GF-D8 (cell line): ENCODE measurements at places on chromosomes 2 and 18.

GRCh38 chr2:152648336-152648735, 68.9 kb downstream of the PRPF40A start:
- no peak for DNase-seq

DNA sequence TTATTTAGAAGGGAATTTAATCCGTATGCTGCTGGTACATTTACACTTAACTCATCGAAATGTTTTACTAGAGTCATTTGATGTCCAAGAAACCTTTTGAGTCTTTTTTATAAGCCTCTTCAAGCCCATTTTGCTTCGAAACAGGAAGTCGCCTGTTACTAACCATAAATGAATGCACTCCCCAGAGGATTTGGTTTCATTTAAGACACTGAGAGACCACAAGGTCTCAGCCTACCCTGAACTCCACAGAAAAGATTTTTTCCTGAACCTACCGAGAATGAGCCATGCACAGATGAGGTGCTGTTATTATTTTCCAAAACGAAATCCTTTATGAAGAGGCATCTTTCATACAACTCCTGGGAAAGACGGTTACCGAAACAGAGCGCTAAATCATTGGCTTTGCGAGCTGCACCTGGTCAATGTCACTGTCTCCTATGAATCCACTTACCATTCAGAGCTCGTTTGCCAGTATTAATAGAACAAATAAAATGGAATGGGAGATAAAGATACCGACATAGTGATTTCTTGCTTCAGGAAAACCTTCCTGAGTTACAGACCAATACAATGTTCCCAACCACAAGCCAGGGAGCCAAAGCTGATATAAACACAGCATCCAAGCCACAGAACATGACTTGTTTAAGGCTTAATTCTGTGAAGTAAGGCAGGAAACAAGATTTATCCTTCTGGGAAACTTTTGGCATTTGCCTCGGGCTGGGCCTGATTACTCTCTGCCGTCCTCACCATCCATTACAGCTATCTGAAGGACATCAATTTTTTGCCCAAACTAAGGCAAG, 382.1 kb downstream of the OSR1 start:
- no peak for DNase-seq

GRCh38 chr2:19226386-19226785, 132.0 kb downstream of the OSR1 start:
- no peak for DNase-seq

DNA sequence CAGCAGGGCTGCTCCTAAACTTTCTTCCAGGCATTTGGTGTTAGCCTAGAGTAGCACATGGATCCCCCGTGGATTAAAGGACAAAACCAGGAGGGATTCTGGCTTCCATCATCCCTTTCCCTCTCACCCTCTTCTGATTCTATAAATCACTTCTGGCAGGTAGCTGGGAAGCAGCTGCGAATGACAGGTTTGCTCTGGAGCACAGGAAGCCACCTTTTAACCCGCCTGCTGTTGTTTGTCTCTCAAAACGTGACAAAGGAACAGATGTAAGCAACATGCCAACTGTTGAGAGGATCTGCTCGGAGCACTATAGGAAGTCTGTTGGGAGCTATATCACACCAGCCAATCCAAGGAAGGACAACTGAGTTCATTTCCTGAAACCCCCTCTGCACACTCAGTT, 101.9 kb downstream of the ACTR2 start:
- DNase-seq, result no peak

DNA sequence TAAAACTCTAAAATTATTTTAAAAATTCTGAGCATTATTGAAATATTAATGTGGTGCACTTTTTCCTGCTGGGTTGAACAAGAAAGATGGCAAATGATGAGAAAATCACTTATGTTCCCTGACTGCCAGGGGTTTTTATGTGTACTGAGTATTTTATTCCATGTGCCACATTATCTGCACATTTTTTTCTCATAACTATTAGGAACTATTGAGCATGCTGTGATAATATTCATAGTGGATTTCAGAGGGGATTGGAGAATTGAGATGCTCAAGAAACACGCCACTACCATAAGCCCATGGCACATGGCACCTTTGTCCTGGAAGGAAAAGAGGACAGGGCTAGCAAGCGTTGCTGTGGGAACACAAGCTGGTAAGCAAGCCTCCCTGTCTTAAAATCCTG, 478.5 kb upstream of the GYPC start:
- no peak for DNase-seq

GRCh38 chr2:234145511-234145910, 95.0 kb downstream of the SPP2 start:
- DNase-seq, result no peak

GRCh38 chr2:182228741-182229140, 198.1 kb downstream of the PDE1A start:
- DNase-seq, result no peak

GRCh38 chr2:235384624-235385023, 109.2 kb upstream of the AGAP1 start:
- no peak for DNase-seq

DNA sequence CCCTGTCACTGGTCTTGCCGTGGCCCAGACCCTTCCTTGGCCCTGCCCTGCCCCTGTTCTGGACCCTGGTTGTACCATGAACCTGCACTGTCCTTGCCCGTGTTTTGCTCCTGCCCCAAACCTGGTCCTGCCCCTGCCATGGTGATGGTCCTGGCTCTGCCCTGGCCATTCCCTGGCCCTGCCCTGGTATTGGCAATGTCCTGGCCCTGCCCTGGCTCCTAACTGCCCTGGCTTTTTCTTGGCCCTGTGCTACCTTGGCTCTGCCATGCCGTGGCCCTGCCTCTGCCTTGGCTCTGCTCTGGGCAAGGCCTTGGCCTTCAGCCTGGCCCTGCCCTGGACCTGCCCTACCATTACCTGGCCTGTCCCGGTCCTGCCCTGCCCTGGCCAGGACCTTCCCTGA, 5.5 kb upstream of the ANKRD62 start:
- no peak for DNase-seq

DNA sequence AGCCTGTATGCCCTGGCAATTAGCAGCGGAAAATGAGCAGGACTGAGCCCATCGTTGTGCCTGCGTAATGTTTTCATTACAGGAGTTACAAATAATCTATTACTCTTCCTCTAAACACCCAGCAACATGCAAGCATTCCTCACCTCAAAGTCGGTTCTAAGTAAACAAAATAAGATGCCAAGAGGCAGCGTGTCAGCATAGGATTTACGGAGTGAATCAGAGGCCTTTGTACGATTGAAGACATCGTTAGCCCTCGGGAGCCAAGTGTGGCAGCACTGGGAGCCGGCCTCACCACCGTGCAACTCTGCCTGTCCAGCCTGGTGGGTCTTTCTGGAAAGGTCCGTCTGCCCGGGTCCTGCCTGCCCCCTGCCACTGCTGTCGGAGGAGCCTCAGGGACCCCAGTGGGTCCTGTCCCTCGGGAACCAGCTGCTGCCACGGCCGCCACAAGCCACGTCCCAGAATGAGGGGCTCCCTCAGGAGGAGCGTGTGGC, 80.1 kb upstream of the CTDP1 start:
- no peak for DNase-seq

GRCh38 chr2:241461693-241462677, 46.4 kb downstream of the STK25 start:
- no peak for DNase-seq

GRCh38 chr2:60550178-60550983, 3.1 kb downstream of the BCL11A start:
- DNase-seq, result peak; percentile 70

DNA sequence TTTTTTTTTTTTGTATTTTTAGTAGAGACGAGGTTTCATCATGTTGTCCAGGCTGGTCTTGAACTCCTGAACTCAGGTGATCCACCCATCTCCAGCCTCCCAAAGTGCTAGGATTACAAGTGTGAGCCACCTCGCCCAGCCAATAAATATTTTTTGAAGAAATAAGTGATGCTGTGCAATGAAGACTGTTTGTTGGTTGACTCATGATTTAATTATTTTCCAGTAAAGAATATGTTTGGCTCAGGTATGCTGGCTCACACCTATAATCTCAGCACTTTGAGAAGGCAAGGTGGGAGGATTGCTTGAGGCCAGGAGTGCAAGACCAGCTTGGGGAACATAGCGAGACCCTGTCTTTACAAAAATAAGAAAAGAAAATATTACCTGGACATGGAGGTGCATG, 41.8 kb upstream of the LPIN2 start:
- no peak for DNase-seq

DNA sequence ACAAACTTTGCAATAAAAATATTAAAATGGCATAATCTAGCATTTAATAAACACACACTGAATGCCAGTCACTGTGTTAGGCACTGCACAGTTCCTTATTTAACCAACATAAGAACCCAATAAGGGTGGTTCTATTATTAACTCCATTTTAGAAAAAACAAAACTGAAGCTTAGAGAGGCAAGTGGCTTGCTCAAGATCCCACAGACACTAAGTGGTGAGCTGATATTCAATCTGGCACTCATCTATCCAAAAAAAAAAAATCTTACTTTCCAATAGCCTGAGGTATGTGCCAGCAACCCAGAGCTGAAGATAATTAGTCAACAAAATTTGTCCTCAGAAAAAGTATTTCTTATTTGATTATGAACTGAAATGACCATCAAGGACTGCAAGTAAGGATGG, 799 bp downstream of the CYTIP start:
- no peak for DNase-seq

DNA sequence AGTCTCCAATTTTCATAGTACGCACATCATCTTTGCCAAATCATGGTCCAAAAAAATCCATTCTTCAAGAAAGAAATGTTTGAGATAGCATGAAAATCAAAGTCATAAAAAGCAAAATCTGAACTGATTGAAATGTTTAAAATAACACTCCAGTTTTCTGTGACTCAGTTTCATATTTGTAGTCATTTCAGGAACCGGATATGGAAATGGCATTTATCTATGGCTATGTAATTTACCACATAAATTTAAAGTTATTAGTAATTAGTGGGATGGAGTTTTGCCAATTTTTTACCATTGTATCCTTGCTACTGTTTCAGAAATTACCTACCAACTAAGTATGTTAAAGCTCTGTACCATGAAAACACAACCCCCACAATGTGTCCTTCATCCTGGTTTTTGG, 456.6 kb upstream of the ACVR2A start:
- no peak for DNase-seq

GRCh38 chr18:73136134-73136533, 268.3 kb upstream of the NETO1 start:
- no peak for DNase-seq

DNA sequence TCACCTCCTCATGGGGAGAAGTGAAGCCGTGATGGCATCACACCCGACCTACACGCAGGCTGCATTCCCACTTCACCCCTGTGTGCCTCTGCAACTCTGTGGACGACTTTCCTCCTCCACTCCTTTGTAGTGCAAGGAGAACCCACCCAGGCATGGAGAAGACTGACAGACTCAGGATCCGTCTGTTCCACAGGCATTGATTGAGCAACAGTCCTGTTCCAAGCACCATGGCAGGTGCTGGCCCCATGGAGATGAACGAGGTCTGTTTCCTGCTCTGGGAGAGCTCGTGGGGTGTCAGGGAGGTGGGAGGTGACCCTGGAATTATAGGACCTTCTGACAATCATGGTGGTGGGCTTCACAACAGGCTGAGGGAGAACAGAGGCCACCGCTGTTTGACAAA, 284.7 kb upstream of the HDAC4 start:
- DNase-seq, result no peak

- no peak for DNase-seq
Observed at GRCh38 chr2:39919511-39920306, 140.7 kb upstream of the THUMPD2 start.

GRCh38 chr2:217060951-217061547, 201.2 kb upstream of the TNP1 start:
- no peak for DNase-seq

DNA sequence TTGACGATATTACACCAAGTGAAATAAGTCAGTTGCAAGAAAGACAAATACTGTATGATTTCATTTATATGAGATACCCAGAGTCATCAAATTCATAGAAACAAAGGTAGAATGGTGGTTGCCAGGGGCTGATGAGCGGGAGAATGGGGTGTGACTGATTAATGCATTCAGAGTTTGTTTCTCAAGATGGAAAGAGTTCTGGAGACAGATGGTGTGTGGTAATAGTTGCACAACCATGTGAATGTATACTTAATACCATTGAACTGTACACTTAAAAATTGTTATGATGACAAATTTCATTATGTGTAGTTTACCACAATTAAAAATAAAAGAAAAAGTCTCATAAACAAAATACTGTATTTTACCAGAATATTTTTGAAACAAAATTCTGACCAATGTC, 117.3 kb downstream of the PIGN start:
- DNase-seq, result no peak

GRCh38 chr2:220705678-220706077, 866.4 kb downstream of the EPHA4 start:
- DNase-seq, result no peak

GRCh38 chr2:86350751-86351150, 13.3 kb upstream of the REEP1 start:
- no peak for DNase-seq

- DNase-seq, result no peak
Observed at GRCh38 chr2:106596844-106597243, 109.7 kb downstream of the CD8B2 start.

DNA sequence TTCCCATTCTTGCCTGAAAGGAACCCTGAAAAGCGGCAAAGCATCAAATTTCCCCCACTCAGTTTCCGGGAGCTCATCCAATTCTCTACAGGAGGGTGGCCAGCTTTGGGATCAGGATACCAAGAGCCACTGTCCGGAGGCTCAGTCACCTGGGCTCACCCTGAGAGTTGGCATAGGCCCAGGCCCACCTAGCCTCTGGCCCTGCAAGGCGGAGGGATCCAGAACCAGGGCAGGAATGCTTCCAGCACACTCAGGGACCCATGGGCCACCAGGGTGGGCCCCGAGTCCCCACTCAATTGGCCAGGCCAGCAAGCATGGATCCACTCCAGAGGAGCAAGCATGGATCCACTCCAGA, 432.9 kb upstream of the MYT1L start:
- DNase-seq, result no peak

- no peak for DNase-seq
Observed at GRCh38 chr18:42509750-42510415, 554.8 kb downstream of the PIK3C3 start.

GRCh38 chr2:231940795-231941194, 14.6 kb upstream of the NPPC start:
- DNase-seq, result no peak

DNA sequence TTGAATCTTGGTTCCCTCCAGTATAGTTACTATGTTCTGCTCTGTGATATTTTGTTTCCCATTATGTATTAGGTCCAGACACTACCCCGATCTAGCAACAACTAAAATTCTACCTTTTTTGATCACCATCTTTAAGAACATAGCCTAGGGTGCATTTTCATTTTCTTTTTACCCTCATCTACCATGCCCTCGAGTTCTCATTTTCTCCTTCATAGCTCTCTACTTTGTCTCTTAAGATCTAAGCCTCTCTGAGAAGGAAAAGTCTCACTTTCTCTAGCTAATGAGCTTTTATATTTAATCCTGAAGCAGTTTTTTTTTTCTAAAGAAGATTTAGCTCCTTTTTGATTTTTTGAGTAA, 1089.4 kb upstream of the SLC39A10 start:
- DNase-seq, result no peak

- no peak for DNase-seq
Observed at GRCh38 chr2:101736861-101737291, 39.4 kb downstream of the MAP4K4 start.

GRCh38 chr2:73069855-73070642, 1.5 kb downstream of the SFXN5 start:
- DNase-seq, result peak; percentile 45
